ENCODE measurements at places on chromosomes 12 and 14. TPM values are rescaled to one million over a fixed set of nuclear protein-coding genes. Genes with fewer than 3 reads are reported as not detected.

DNA sequence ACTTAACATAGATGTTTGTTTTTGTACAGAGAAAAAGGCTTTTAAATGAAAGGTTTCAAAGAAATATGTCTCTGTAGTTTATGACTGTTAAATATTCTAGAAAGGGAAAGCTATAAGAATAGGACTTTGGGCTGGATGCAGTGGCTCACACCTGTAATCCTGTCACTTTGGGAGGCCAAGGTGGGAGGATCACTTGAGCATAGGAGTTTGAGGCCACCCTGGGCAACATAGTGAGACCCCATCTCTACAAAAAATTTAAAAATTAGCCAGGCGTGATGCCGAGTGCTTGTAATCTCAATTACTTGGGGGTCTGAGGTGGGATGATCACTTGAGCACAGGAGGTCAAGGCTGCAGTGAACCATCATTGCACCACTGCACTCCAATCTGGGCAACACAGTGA is 11.4 kb downstream of the GPX2 start:
- H3K27ac ChIP-seq, result no peak overlapping the region
- H3K36me3 ChIP-seq, result no peaks in the 10 kb centered on the region
- no peak for DNase-seq
- peaks cover 14% of the 10 kb centered on the region for H3K4me1 ChIP-seq

- H3K4me1 ChIP-seq, result no peaks in the 10 kb centered on the region
- H3K36me3 ChIP-seq, result no peaks in the 10 kb centered on the region
- no peak overlapping the region for H3K27ac ChIP-seq
- H3K27me3 ChIP-seq, result no peaks in the 10 kb centered on the region
Observed at GRCh38 chr12:17778242-17778641, 311.8 kb downstream of the RERGL start.

DNA sequence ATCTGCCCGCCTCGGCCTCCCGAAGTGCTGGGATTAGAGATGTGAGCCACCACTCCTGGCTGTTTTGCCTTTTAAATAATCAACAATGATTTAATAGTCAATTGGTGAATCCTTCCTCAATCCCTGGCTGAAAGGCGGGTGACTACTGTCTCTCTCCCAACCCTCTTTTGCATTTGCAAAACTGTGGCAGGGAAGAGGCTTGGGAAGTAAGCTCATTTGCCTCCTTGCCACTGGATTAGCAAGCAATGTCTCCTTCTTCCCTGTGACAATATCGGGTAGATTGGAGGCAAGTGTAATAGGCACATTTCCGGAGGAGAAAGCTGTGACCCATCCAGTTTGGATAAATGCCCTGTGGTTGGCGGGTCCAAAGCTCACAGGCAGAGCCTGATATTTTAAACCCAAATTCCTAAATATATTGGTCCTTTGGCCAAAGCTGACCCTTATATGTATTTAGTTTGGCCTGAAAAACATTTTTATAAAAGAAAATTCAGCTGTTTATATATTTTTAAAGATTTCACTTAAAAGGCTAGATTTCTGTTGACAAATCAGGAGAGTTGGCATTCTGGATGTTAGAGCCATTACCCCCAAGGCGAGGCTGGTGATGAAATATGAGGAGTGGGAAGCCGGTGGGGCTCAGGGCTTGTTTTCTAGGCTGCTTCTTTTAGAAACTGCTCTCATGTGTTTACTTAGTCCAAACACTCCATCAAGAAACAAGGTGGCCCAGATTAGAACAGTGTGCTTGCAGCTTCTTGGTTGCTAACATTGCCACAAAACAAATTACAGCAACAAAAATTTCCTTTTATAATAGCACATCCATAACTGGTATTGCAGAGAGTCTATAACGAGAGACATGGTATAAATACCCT is 646.9 kb upstream of the TMEM132C start:
- H3K27me3 ChIP-seq, result no peaks in the 10 kb centered on the region
- H3K4me3 ChIP-seq, result no peak overlapping the region
- DNase-seq, result no peak

DNA sequence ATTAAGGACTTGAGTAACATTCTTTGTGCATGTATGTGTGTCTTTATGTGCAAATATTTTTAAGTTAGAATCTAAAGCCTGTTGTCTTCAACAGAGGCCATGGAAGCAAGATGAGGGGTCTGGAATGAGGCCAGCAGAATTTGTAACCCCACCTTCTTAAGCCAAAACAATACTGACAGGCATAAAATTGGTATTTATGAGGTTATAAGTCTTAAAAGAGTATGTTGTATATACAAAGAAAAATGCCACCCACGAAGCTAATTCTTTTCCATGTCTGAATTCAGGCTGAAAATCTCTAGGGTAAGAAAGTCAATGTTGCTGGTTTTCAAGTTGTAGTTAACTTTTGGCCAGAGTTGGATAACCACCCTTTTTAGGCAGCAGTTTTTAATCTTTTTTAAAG is 86.2 kb upstream of the TMTC1 start:
- no peak for DNase-seq
- H3K36me3 ChIP-seq, result no peaks in the 10 kb centered on the region
- no peak overlapping the region for H3K4me3 ChIP-seq
- H3K27ac ChIP-seq, result no peak overlapping the region
- H3K27me3 ChIP-seq, result no peaks in the 10 kb centered on the region

DNA sequence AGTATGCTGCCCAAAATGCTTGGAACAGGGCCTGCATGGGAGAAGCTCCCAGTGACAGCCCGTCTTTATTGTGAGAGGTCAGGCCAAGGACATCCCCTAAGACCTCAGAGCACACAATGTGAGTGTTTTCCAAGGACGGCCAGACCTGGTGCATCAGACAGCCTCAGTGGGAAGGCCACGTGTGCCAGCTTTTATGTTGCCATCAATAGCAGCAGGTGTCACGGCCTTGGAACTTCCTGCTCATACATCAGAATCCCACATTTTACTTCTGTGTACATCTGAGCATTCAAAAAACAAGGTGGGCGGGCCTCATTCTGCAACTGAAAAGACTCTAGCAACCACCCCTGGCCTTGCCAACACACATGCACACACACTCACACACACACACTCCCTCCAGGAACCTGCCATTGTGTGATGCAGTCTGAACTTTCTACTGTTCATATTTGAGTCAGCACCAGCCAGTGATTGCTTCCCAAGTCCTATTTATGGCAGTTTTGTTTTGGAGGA is 753.1 kb upstream of the TBX3 start:
- H3K27ac ChIP-seq, result peak overlapping the region; percentile 33
- H3K4me1 ChIP-seq, result peaks cover 9% of the 10 kb centered on the region
- no peaks in the 10 kb centered on the region for H3K36me3 ChIP-seq
- peak; percentile 73 for DNase-seq
- H3K27me3 ChIP-seq, result no peaks in the 10 kb centered on the region
- H3K4me3 ChIP-seq, result no peak overlapping the region

DNA sequence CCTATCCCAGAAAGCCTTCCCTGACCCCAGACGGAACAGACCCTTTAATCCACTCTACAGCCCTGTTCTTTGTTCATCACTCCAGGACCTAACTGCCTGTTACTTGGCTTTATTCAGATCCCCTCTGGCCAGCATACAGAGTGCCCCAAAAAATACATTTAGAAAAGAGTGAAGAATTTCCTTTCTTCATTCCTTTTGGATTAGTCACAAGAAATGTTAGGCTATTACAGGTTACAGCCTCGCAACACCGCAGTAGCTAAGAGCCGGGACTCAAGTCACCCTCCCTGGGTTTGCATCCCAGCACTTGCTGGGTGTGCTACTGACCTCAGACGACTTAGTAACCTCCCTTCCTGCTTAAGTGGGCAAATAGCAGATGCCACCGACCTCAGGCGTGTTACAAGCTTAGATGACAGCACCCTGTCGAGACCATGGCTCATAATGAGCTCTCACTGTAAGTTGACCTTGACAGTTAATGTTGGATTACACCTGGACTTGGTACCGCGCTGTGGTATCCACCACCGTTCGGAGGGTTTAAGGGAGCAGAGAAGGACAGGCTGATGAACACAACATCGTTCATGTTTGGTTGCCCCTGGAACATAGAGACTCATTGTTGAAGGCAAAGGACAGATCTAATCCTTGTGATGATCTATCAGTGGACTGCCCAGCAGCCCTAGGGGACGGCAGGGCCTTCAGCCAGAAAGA is 12.9 kb downstream of the GLRX5 start:
- H3K27ac ChIP-seq, result no peak overlapping the region
- no peak overlapping the region for H3K4me3 ChIP-seq
- no peaks in the 10 kb centered on the region for H3K36me3 ChIP-seq
- H3K27me3 ChIP-seq, result no peaks in the 10 kb centered on the region
- H3K4me1 ChIP-seq, result peaks cover 9% of the 10 kb centered on the region

GRCh38 chr14:104706733-104707607 is 17.1 kb upstream of the ADSS1 start:
- H3K27me3 ChIP-seq, result no peaks in the 10 kb centered on the region
- no peak for DNase-seq
- H3K4me3 ChIP-seq, result no peak overlapping the region
- peaks cover 56% of the 10 kb centered on the region for H3K36me3 ChIP-seq
- no peak overlapping the region for H3K27ac ChIP-seq

DNA sequence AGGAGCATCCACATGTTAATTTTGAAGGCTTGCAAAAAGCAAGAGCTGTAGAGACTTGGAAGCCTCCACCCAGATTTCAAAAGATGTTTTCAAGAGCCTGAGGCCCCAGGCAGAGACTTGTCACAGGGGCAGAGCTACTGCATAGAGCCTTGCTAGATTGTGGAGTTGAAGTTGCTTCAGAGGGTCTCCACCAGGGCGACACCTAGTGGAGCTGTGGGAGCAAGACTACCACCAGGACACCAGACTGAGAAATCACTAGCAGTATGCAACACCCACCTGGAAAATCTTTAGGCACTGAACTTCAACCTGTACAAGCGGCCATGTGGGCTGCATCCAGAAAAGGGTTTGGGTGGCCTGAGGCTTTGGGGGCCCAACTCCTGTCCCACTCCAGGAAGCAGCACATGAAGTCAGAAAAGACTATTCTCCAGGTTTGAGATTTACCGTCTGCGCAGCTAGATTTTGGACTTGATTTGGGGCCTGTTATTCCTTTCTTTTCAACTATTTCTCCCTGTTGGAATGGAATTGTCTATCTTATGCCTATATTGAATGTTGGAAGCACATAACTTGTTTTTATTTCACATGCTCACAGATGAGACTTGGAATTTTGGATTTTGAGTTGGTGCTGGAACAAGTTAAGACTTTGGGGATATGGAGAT is 508.6 kb downstream of the FLRT2 start:
- H3K36me3 ChIP-seq, result no peaks in the 10 kb centered on the region
- H3K4me1 ChIP-seq, result no peaks in the 10 kb centered on the region
- peak; percentile 65 for DNase-seq

DNA sequence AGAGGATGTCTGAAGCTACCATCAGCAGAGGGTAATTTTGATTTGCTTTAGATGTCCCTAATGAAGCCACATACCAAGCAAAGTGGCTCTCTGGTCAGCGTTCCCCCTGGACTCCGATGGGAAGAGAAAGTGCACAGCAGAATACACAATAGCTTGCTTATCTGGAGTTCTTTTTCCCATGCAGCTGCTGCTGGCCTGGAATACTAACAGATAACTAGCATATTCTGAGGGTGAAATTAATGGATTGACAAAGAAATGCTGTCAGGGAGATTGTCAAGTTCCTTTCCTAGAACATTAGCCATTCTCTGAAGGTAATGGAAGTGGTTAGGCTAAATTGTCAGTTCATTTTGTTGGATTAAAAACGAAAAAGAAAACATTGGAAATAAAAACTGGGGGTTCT is 391.3 kb downstream of the FLRT2 start:
- H3K27ac ChIP-seq, result no peak overlapping the region
- no peak for DNase-seq
- H3K4me1 ChIP-seq, result no peaks in the 10 kb centered on the region
- H3K27me3 ChIP-seq, result no peaks in the 10 kb centered on the region

DNA sequence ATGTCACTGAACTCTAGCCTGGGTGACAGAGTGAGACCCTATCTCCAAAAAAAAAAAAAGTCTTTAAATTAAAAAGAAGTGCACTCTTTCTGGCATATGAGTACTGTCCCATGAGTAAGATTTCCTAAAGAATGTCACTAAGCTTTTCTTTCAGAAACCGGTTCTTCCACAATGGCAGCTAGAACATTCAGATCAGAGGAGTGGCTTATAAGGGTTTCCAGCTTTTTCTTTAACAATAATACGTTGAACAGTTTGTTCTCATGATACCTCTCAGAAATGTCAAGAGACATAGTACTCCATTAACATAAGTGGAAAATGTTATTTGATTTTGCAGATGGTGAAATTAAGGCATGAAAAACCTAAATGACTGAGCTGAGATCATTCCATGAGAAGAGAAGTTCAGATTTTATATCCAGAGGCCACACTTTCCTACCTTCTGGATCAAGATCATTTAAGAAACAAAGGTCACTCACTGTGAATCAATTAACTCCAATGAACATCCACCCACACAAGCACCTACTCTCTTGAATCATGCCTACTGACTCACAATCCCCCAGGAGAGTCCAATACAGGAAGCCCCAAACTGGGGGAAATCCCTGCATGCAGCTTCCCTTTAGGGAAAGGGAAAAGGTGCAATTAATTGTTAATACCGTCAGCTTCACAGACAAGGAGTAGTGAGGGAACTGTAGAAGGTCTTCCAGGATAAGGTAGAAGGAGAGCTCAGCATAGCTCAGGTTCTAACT is 86.9 kb downstream of the SPTSSA start:
- H3K36me3 ChIP-seq, result no peaks in the 10 kb centered on the region
- no peak overlapping the region for H3K4me3 ChIP-seq
- H3K27me3 ChIP-seq, result no peaks in the 10 kb centered on the region

DNA sequence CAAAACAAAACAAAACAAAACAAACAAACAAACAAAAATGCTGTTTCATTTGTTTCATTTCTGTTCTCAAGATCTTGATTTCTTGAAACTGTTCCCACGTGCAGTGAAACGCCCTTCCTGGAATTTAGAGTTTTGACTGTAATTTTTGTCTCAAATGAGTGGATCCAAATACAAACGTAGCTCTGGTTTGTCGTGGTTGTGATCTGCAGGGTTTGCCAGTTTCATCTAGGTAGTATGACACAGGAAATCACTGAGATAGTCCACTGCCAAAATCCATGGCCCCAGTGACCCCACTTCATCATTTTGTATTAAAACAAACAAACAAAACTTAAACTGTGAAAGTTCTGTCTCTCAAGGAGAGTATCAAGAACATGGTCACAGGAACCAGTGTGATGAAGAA is 838.6 kb downstream of the BCL11B start:
- no peaks in the 10 kb centered on the region for H3K4me1 ChIP-seq
- no peaks in the 10 kb centered on the region for H3K36me3 ChIP-seq
- no peaks in the 10 kb centered on the region for H3K27me3 ChIP-seq
- DNase-seq, result no peak

TMEM30B gene
- total RNA-seq, result 6.0 TPM

CLEC4A gene
- 4.1 TPM for total RNA-seq

SUSD6 gene
- total RNA-seq, result 43.3 TPM

All from adrenal gland (tissue), 19 donors.